Hematopoietic multipotent progenitor cell treated with erythropoietin and hydrocortisone succinate and interleukin-3 and kit ligand, for 6 days (in vitro differentiated cells): ENCODE measurements at places on chromosomes 16 and 17.

- DNase-seq = no peak
Observed at GRCh38 chr17:16222406-16222805, 5.4 kb downstream of the PIGL start.

- peak; percentile 97 for DNase-seq
Observed at GRCh38 chr16:4307215-4308037, 8.4 kb upstream of the GLIS2 start.

DNA sequence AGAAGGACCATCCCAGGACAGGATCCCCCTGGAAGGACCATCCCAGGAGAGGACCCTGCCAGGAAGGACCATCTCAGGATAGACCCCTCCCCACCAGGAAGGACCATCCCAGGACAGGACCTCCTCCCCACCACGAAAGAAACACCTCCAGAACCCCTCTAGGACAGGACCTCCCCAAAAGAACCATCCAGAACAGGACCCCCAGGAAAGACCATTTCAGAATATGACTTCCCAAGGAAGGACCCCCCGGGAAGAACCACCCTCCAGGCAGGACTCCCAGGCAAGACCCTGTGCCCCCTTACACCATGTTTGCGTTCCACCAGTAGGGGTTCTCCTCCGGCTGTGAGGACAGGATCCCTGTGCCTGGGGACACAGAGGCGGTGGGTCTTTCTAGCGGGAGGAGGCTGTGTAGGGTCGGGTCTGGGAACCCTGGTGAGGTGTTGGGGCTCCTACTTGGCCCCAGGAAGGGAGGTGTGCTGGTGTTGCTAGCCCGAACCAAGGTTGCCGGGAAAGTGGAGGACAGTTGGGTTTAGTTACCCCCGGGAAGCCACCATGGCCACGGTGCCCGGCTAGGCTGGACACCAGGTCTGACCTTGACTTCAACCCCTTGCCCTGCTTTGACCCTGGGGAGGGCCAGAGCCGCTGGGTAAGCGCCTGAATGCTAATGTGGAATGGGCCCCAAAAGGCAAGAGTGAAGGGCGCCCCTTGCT lies 2.2 kb downstream of the NOTUM start:
- DNase-seq = no peak

- DNase-seq = no peak
Observed at GRCh38 chr17:17413821-17414220, 63.0 kb upstream of the MED9 start.

DNA sequence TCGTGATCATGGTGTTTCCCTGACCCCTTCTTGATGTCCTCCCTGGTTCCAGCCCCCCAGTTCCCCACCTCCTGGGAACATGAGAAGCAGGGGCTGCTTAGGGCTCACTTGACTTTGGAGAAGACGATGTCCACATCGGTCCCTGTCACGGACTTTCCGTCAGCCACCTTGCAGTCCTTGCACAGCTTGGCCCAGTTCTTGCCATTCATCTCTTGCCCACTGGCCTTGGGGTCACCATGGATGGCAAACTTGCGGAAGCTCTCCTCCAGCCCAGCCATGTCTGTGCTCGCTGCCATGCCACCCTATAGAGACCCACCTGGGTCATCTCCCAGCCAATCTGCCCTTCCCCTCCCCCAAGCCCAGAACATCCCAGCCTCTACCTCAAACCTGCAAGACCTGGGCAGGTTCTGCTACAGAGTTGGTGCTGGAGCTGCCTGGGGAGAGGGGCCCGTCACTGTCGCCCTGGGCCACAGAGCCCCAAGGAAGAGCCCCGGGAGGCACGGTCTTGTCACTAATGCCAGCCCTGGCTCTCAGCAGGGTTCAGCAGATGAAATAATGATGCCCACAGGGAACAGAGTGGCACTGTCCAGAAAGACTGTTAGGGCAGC lies 2.4 kb downstream of the TPPP3 start:
- DNase-seq = no peak

DNA sequence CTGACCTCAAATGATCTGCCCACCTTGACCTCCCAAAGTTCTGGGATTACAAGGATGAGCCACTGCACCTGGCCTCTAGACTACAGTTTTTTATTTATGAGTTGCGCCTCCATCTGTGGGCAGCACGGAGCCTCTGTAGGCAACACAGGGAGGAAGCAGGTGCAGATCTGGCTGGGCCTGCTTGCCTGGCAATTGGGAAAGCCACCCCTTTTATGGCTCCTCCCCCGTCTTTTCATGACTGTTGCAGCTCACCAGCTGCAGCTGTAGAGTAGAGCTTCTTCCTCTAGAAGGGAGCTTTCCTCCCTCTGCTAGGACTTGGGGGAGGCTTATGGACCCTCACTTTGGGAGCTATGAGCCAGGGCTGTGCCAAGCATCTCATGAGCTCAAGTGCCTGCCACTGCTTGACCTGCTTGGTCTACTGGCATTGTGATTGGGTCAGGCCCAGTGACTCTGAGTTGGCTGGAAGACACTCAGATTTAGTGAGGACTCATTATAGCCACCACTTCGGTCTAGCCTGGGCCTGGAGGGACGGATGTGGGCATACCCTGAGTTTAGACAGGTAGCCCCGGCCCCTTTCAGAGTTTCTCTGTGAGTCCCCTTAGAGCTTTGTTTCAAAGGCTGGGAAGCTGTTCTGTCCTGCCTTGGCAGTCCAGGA lies 6.9 kb upstream of the SLC7A6 start:
- peak; percentile 71 for DNase-seq

- DNase-seq = no peak
Observed at GRCh38 chr16:8893426-8893825, 11.3 kb downstream of the LITAFD start.

- no peak for DNase-seq
Observed at GRCh38 chr17:19288453-19288852, 51.3 kb downstream of the EPN2 start.

GRCh38 chr16:84995663-84996062 lies 15.7 kb downstream of the ZDHHC7 start:
- no peak for DNase-seq

GRCh38 chr17:36127911-36128310 lies 24.3 kb downstream of the CCL4 start:
- DNase-seq = no peak

DNA sequence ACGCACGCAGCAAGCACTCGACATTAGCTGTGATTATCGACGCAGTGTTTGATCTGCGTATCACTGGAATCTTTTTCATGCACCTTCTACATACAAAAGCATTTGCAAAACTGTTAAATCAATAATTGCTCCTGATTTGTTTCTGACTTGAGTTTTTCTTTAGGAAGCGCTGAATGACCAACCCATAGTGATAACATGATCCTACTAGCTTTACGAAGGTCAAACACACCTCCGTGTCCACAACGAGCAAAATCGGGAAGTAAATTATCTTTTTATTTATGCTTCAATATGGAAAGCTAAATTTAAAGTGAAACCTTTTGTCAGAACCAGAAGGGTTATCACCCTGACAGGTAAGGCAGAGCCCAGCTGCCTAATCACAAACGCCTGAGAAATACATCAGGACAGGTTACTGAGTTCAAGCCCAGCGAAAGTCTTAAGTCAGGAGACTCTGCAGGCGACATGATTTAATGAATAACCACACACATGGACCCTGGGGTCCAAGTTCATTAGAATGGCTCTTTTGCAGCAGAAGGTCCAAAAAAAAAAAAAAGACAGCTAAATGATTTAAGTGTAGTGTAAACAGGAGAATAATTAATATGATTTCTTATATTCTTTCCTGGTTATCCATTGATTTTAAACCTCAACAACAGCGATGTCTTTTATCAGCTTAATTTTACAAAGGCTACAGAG lies 104.2 kb downstream of the ADCY9 start:
- no peak for DNase-seq

DNA sequence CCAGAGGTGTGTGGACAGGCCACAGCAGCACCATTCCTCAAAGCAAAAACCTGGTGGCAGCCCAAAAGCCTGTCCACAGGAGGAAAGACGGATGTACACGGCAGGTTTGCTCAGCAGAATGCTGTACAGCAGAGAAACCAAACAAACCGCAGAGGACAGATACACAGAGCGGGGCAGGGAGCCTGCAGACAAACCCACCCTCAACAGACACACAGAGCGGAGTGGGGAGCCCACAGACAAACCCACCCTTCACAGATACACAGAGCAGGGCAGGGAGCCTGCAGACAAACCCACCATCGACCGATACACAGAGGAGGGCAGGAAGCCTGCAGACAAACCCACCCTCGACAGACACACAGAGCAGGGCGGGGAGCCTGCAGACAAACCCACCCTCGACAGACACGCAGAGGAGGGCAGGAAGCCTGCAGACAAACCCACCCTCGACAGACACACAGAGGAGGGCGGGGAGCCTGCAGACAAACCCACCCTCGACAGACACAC lies 53.0 kb upstream of the METRNL start:
- DNase-seq = no peak

DNA sequence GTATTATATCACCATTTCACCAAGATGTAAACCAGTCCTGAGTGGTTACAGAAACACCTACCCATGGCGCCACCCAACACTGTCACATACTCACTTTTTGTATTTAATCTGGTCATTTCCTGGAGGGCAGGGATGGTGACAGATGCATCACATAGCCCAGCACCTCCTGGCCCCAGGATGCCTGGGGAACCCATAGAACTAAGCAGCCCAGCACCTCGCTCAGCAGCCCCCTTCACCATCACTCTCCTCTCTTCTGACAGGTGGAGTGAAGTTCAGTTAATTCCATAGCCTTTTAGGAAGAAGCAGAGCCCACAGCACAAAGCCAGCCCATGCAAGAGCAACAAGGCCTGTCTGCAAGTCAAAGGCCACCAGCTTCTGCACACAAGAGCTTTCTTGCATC lies 27.5 kb downstream of the MYLK3 start:
- DNase-seq = no peak

- DNase-seq = no peak
Observed at GRCh38 chr17:17566896-17567513, 24.5 kb downstream of the PEMT start.
